RPMI7951 (cell line): ENCODE measurements at places on chromosomes 5 and 9.
A peak's percentile ranks its signal among the peaks of the same experiment; 100 is the strongest.

DNA sequence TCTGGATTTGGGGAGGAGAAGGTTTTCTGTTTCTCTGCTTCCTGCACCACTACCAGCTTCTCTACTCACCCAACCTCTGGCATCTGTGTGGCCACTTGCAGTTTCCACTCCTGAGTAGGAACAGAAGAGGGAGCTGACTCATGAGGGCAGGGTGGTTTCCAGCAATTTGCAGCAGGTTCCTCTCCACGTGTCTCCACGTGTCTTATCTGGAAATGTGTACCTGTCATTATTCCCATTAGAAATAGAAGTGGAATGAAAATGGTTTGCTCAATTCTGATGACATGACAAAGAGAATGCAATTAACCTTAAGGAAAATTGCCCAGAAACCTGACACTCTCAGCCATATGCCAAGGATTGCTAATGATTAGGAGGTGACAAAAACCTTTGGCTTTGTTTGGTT lies 33.0 kb downstream of the EGFLAM start:
- DNase-seq = no peak

DNA sequence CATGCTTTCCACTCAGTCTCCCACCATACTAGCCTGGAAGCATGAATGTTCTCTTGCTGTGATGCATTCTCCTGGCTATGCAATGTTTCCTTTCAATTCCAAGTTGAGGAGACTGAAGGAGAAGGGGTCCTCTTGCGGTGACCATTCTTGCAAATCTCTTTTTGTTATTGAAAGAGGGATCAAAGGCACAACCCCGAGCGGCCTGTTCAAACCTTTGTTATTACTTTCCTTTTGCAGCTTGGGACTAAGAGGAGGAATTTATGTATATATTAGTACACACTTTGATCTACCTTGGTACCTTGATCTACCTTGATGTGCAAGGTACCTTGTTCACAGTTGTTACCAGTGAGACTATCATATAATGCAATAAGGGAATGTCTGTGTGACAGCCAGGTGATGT lies 147.3 kb downstream of the KCTD16 start:
- DNase-seq = no peak

DNA sequence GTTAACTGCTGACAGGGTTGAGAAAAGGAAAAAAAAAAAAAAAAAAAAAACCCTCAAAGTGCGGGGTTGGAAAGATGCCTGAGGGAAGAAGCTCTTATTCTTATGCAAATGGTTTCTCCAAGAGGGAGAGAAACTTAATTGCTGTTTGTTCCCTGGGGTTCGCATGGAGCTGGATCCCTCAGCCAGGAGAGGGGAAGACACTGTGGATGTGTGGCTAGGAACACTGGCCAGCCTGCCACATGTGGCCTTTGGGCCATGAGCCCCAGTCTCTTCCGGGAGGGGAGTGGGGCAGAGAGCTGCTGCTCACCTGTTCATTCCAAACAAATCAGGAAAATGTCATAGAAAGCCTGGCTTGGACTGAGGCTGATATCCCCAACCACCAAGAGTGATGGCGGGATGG lies 9.4 kb upstream of the SCGB3A2 start:
- no peak for DNase-seq

GRCh38 chr5:94355811-94356210 lies 262.6 kb downstream of the KIAA0825 start:
- no peak for DNase-seq

DNA sequence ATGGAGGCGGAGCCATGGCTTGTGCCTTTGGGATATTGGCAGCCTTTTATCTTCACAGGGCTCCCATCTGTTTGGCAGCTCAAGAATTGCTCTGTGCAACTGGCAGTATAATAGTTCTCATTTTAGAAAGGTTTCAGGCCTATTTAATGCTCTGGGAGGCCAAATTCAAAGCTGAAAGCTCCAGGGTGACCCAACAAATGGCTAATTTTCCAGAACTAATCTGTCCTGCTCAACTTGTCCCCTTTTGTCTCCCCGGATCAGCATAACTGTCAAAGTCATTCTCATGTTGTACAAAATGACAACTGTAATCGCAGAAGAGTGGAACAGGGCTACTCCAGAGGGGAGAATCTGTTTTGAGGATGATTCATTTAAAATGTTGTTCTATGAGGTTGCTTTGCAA lies 52.6 kb upstream of the CXCL14 start:
- no peak for DNase-seq

DNA sequence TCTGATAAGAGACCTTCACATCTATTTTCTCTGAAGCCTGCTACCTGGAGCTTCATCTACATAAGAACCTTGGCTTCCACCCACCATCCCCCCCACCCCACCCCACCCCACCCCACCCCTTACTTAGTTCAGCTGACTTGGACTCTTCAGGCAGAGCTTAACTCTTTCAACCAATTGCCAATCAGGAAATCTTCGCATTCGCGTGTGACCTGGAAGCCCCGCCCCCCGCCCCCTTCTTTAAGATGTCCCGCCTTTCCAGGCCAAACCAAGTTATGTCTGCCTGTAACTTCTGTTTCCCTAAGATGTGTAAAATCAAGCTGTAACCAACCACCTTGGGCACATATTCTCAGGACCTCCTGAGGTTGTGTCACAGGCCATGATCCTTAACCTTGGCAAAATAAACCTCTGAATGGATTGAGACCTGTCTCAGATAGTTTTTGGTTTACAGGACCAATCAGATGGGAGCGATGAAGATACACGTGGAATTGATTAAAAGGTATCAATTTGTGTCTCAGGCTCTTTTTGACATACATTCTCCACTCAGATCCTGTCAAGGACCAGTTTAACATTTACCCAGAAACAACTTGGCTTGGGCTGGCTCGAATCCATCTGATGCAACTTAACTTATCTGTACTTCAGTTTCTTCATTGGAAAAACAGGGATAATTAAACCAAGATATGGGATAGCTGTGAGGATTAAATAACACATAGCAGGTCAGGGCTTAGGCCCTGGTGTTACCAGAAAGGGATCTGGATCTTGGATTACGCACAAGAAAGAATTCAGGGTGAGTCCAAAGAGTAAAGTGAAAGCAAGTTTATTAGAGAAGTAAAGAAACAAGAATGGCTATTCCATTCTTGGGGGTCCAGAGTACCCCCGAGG lies 43.6 kb downstream of the GALNT12 start:
- DNase-seq = no peak

DNA sequence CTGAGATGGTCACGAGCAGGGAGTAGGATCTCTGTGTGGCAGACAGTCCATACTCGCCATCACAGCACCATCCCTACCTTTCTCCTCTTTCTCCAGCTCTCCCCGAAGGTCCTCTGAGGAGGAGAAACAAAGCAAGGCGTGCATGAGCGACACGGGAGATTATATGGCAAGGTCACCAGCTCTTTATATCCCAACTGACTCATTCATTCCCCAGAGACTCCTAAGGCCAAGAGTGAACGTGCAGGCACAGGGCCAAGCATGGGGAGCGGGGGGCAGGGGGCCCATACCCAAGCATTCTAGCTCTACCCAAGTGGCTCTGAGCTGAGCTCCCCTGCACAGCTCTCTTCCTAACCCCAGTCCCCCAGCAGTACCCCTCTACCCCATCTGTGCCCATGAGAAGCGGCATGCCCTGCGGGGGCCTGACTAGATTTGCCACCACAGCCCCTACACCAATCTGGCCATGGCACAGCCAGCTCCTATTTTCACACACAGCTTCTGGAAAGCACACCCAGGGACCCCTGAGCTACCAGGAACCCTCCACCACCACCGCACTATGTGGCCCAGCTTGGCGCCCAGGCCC lies 6.8 kb downstream of the TRIM7 start:
- no peak for DNase-seq

- DNase-seq = no peak
Observed at GRCh38 chr9:113503131-113503541, 39.6 kb downstream of the RGS3 start.

GRCh38 chr5:132665574-132666080 lies 7.7 kb downstream of the IL13 start:
- DNase-seq = no peak

DNA sequence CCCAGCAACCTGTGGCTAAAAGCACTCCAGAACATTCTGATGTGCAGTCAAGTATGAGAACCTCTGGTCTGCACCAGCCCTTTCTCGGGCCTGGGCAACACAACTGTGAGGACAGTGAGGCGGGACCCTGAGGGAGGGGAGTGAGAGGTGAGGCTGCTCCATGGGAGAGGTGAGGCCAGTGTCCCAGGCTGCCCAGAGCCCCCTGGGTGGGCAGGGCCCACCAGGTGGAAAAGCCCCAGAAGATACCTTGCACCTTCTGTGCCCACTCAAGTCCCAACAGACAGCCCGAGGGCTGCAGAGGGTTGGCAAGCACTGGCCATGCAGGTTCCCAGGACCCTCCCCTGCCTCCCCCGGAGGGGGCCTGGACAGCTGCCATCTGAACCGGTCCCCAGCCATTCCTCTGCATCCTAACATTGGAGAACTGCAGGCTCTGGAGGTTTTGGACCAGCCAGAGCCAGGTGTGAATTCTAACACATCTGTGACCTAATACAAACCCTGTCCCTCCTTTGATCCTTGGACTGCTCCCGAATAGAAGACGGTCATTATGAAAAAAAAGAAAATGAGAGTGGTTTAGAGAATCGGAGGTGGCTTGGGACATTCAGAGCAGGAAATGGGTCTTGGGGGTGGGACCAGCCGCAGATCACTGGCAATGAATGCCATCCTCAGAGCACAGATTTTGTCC lies 57.0 kb downstream of the DUSP1 start:
- DNase-seq = no peak

DNA sequence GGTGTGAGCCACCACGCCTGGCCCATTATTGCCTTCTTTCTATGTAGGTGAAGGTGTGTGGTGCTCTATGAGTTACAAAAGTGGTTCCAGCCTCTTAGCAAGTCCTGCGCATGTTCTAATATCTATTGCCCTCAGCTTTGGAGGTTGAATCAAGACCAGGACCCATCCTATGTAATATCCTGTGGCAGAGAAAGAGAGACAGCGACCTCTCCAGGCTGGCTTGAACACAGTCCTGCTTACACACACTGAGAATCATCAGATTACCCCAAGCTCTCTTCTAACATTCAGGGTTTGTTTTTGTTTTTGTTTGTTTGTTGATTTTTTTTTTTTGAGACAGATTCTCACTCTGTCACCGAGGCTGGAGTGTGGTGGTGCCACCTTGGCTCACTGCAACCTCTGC lies 94.7 kb upstream of the OSMR start:
- no peak for DNase-seq

GRCh38 chr9:17810728-17811571 lies 232.1 kb downstream of the SH3GL2 start:
- peak; percentile 31 for DNase-seq

DNA sequence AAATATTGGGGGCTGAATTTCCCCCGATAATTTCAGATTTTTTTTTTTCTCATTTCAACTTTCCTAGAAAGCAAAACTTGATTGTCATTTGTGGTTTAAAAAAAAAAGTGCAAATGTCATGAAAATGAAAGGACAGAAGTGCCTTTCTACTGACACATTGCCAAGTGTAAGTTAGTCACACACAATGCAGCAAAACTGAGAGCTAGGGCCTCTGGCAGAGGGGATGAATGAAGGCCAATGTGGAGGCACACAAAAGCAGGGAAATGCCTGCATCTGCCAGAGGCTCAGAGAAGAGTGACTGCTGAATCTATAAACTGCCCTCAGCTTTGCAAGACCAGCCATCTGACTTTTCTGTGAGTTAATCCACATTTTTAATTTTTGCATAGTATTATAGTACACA lies 6.8 kb upstream of the IFNA5 start:
- DNase-seq = peak; percentile 20

- DNase-seq = peak; percentile 28
Observed at GRCh38 chr5:176157656-176158055, 80.6 kb upstream of the SIMC1 start.

DNA sequence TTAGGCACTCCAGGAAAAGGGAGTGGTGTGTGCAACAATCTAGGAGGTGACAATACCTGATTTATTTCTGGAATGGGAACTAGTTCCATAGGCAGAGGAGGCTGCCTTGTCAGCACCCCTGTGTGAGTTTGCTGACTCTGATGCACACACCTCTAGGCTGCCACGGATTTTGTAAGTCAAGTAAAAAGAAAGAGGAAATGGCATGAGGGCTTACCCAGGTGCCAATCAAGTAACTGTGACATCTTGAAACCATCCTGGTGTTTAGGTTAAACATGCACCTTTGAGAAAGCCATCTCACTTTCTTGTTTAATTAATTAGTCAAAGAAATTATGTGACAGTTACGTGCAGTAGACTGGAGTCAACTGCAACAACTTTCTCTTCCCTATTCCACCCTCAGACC lies 32.3 kb upstream of the FAM81B start:
- no peak for DNase-seq

- peak; percentile 19 for DNase-seq
Observed at GRCh38 chr5:39411061-39411460, 13.7 kb downstream of the DAB2 start.

DNA sequence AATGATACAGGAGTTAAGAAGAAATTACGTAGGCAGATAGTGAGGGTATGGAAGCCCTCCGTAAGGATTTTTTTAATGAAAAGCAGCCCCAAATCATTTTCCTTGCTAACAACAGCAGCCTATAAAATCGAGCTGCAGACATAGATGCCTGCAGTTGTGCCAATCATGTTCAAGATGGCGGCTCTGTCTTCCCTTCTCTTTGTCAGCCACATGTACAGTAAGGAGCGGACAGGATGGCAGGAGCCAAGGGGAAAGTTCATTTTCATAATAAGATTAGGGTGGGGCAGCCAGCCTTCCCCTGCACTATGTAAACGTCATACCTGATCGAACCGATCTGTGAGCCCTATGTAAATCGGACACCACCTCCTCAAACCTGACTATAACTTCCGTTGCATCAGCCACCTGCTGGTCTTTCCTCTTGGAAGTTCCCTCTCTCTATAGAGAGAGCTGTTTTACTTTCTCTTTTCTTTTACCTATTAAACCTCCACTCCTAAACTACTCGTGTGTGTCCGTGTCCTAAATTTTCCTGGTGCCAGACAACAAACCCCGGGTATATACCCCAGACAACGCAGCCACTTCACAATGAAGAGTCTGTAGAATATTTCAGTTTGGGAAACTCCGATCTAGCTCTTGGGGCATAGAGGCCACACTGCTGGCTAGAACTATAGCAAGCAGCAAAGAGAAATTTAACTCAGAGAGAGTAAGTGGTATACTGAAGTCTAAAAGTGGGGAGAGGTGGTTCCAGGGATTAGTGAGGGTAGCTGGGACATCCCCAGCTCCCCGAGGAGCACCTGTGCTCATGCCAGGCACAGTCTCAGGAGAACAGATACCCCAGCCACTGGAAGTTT lies 20.8 kb upstream of the SLC24A2 start:
- no peak for DNase-seq

DNA sequence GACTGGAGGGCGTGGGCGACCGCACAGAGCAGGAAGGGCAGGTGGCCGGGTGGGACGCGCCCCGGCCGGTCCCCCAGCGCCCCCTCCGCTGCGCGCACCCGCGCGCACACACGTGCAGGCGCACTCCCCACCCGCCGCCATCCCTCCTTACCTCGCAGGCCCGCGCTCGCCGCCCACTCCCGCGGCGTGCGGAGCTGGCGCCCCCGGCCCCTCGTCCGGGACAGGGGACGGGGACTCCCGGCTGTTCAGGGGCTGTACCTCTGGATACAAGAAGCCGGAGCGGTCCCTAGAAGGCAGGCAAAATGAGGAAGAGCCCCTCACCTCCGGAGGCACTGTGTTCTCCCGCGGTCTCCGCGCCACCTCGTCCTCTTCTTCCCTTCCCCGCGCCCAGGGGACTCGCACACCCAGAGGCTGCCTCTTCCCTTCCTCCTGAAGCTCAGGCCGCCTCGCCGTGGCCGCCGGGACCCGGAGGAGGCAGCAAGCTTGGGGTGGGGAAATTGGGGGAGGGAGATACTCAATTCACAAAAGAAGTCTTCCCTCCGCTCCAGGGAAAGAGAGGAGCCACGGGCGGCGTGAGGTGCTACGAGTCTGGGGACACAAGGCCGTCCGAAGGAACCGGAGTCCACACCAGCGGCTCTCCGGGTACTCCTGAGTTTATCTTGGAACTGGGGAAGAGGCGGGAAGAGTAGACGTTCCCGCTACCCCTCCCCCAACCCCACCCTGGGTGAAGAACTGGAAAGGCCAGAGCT lies 1.4 kb upstream of the GABRB2 start:
- DNase-seq = no peak
